ENCODE measurements at places on chromosomes 1 and 21.

DNA sequence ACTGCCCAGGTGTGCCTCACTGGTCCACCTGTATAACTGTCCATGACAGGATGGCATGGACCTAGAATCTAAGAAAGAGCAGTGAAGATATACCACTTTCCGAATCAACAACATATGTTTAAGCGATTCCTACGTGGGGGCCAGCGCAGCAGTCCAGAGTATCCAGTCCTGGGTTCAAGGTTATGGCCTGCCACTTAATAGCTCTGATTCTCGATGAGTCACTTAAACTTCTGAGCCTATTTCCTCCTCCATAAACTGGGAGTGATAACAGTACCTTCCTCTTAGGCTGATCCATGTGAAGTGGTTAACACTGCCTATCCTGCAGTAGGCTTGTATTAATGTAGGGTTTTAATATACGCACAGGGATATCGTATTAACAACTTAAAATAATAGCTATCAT, 2.8 kb downstream of the STPG1 start:
- no peak for DNase-seq

DNA sequence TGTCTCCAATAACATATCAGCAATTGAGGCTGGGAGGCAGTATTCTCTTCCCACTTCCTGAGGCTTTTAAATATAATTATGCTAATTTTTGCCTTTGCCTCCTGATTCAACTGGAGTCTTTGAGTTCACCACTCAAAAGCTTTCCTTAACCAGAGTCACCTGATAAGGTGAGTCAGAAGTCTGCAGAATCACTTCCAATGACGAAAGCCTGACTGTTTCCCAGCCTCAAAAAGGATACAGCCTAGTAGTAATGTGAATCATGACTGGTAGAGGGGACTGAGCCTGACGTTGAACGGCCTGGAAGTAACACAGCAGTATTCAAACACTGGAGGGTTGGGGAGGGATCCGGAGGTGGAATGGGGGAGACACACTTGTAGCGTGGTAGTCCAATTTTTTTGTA, 10.4 kb upstream of the MRPL9 start:
- DNase-seq: no peak

- no peak for DNase-seq
These were observed 1.7 kb downstream of the S100A1 start for GRCh38 chr1:153629971-153630370.

DNA sequence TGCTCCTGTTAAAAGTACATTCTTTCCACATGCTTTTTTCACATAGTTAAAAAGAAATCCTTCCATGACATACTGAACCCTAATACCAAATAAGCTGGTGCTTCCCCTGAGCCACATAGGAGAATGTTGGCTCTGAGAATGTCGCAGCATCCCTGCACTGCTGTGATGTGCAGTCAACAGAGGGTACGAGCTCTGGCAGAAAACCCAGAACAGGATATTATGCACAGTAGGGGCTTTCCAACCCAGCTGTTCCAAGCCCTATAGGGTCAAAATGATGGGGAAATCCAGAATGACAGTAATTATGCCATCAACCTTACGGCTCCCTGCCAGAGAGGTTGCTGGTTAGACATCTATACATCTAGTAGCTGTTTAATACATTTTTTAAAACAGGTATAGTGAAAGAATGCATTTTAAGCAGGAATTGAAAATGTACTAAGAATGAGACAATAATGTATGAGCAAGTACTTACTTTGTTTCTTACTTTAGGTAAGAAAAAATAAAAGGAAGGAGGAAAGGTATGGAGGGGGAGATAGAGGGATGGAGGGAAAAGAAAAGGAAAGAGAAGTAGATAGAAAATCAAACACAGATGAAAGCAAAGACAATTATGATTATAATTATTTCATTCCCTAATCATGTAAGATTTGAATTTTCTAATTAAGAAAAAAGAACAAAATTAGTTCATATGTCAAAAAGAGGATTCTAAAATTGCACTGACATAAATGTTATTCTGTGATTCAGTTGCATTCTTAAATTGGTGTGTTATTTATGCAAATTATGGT, 126.0 kb downstream of the NR5A2 start:
- DNase-seq: no peak

- DNase-seq: no peak
These were observed 594.6 kb upstream of the ZP4 start for GRCh38 chr1:238485057-238485911.

GRCh38 chr1:66292944-66293343, 241.0 kb upstream of the SGIP1 start:
- peak; percentile 37 for DNase-seq

- DNase-seq: no peak
These were observed 14.1 kb downstream of the DYRK1A start for GRCh38 chr21:37380349-37381323.

- no peak for DNase-seq
These were observed 43.7 kb upstream of the SCMH1 start for GRCh38 chr1:41285818-41286217.
